ENCODE measurements at places on chromosomes 13 and 19.

- no peak for DNase-seq
Observed at GRCh38 chr13:45602183-45603170, 13.1 kb downstream of the ERICH6B start.

GRCh38 chr13:96780105-96780504, 214.2 kb downstream of the OXGR1 start:
- no peak for DNase-seq

DNA sequence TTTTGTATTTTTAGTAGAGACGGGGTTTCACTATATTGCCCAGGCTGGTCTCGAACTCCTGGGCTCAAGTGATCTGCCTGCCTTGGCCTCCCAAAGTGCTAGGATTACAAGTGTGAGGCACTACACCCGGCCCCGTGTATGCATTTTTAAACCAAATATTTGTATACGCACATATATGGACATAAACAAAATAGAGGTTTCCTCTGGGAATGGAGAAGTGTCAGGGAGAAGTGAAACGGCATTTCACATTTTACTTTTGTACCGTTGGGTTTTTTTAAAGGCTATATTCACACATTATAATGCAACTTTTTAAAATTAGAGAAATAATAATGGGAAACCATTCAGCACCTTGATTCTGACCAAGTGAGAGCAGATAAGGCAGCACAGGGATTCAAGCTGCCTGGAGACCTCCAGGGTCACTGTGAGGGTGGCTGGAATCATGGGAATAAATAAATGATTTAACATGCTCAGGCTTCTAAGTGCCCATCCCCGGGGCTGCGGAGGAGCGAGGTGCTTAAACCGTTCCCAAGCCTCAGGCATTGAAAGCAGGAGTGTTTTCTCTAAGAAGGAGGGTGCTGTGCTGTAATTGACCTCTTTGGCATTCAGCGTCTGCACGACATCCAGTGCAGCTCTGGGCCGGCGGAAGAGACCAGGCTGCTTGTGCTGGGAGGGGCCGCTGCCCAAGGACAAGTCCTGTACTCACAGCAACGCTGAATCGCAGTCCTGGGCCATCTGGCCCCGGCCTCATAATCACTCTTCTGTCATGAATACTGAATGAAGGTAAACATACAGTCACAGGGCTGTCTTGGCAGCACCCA, 24.7 kb downstream of the GPR42 start:
- DNase-seq, result no peak

GRCh38 chr13:85597790-85598500, 201.3 kb downstream of the SLITRK6 start:
- DNase-seq, result no peak

DNA sequence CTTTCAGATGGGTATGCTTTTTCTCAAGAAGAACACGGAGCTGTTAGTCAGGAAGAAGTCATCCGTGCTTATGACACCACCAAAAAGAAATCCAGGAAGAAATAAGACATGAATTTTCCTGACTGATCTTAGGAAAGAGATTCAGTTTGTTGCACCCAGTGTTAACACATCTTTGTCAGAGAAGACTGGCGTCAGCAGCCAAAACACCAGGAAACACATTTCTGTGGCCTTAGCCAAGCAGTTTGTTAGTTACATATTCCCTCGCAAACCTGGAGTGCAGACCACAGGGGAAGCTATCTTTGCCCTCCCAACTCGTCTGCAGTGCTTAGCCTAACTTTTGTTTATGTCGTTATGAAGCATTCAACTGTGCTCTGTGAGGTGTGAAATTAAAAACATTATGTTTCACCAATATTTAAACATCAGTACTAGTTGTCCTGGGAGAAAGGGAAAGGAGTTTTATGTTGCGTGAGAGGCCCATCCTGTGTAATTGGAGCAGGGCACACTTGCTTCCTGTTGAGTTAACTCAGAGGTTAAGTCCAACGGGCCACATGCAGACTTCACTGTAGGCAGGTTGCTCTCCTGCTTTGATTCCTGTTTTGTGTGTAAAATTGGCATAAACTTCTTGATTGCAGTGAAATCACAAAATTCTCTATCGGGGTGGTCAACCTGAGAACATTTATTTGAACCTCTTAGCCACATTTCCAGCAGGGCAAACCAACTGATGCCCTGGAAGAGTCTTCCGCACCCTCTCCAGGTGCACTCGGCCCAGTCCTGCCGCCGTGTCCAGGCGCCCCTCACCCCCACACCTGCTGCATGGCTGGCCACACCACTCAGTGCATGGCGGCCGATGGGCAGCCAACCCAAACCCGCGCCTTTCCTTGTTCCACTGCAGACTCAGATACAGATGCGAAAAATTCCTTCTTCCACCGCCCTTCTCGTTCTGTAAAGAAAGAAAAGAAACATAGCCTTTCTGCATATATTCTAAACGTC, 31.6 kb downstream of the SHISA2 start:
- no peak for DNase-seq

GRCh38 chr19:31706691-31707620, 357.7 kb upstream of the TSHZ3 start:
- DNase-seq, result no peak

DNA sequence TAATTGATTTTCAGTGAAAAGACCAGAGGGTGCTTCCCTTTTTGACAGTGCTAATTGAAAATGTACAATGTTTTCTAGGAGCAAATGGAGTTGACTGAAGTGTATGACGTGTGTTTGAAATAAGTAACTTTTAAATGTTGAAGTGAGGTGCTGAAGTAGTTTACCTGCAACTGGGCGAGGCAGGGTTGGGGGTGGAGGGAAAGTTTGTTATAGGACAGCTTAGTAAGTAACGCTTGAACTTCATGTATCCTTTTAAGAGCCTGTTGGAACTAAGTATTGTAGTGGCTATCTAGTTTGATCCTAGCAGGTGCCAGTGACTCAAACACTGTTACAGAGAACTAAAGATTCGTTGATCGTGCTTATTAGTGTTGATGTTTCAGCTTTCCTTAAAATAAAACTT, 5.9 kb downstream of the SLAIN1 start:
- no peak for DNase-seq

- DNase-seq, result no peak
Observed at GRCh38 chr13:110108348-110109139, 198.4 kb downstream of the COL4A1 start.

GRCh38 chr13:100789968-100790367, 115.4 kb upstream of the TMTC4 start:
- no peak for DNase-seq

DNA sequence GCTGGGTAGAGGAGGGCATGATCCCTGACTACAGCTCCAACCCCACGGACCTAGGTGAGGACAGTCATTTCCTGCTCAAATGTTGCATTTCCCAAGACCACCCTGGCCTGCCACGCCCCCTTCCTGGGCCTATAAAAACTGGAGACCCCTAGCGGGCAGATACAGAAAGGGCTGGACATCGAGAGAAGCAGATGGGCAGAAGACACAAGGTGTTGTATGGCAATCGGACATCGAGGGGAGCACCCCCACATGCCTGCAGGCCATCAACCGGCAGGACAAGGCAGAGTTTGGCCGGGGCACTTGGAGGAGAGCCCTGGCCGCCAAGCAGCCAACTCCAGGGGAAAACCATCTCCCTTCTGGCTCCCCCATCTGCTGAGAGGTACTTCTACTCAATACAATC, 746.4 kb downstream of the PCDH9 start:
- DNase-seq, result no peak

DNA sequence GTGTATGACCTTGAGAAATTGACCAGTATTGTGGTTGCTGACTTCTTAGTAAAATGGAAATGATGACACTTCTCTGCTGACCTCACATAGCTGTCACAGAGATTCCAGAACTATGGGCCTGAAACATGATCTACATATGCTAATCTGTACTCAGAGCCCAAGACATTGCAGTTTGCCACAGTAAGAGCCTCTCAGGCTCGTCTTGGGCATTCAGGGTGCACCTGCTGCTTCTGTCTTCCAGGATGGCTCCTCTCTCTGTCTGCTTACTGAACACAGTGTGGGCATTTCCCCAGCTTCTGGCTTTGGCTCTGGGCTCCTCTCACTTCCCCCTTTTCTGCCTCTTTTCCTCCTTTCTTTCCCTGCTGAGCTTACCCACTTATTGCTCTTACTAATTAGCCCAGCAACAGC, 22.3 kb upstream of the SLC46A3 start:
- no peak for DNase-seq

GRCh38 chr13:33937373-33938098, 119.6 kb downstream of the RFC3 start:
- DNase-seq, result no peak

DNA sequence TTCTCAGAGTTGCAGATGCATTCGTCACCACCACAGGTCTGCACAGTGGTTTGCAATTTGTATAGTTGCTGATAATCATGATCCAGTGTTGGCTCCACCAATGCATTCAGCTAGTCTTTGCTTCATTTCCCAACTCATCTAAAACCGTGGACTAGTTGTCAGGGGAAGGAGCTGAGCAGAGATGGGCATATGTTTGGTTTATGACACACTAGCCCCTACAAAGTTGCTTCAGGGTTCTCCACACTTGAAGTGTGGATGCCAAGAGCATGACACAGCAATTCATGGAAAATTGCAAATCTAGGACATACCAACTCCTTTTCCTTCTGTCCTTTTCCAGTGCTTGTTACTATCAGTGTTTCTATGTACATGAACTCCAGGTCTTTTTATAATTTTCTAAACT, 168.0 kb downstream of the TNFSF13B start:
- DNase-seq, result no peak

GRCh38 chr13:113856716-113857065, 7.2 kb downstream of the GAS6 start:
- DNase-seq, result no peak

- DNase-seq, result no peak
Observed at GRCh38 chr19:34576292-34576691, 94.7 kb downstream of the WTIP start.

DNA sequence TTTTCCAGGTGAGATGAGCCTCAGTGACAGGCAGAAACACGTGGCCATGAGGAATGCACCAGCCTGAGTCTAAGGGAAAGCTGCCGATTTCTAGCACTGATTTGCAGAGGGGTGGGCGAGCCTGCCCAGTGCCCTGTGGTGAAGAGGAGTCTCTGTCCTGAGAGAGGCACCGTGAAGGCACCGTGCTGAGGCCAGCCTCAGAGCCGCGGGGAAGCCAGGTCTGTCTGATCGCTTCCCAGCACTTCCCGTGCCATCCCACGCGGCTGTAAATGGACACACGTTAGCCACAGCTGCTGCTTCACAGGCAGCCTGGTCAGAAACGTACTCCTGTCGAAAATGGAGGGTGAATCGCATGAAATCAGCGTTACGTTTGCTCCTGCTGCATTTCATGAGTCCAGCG, 79.8 kb downstream of the ATP11A start:
- DNase-seq, result no peak

DNA sequence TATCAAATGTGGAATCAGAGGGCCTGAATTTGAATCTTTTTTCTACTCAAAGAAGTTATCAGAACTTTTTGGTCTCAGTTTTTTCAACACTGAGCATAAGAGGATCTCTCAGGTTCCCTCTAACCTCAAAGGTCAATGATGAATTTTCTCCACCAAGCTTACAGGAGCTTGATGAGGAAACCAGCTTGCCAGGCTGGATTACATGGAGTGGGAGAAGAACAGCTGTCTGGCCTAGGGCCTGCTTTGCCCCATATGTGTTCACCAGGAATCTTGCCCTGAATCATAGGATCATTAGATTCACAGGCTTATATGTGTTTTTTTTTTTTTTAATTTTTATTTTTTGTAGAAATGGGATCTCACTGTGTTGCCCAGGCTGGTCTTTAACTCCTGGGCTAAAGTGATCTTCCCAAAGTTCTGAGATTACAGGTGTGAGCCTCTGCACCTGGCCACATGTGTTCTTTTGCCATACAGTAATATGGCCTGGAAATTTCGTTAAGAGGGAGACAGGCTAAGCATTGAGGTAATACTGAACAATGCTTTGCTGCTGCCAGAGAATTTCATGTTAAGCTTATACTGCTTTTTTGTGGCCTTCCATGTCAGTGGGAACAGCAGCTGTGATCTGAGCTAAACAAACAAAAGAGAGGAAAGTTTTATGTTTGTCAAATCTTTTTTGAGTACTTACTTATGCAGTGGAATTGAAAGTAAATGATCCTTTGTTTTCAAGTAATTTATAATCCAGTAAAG, 110.6 kb downstream of the DNAJC3 start:
- DNase-seq, result no peak

GRCh38 chr19:4496304-4496703, 22.0 kb downstream of the PLIN4 start:
- DNase-seq, result no peak

DNA sequence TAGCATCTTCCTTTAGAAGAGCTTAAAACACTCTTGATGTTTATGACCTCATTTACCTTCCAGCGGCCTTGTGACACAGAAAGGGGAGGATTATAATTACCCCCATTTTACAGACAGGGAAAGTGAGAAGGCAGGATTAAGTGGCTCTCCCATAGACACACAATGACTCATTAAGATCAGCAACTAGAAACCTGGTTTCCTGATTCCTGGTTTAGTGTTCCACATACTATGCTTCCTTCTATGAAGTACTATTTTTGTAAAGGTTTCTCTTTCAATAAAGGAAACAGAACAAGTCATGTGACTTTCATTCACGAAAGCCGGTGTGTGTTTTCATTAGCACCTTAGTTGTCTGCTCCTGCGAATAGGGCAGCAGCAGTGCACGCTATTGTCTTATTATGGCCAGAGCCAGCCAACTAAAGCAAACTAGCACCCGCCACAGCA, 8.3 kb downstream of the IRS2 start:
- DNase-seq, result no peak

GRCh38 chr13:47420568-47420967, 523.7 kb upstream of the HTR2A start:
- DNase-seq, result no peak

GRCh38 chr13:43127103-43127798, 103.9 kb downstream of the DNAJC15 start:
- DNase-seq, result no peak

DNA sequence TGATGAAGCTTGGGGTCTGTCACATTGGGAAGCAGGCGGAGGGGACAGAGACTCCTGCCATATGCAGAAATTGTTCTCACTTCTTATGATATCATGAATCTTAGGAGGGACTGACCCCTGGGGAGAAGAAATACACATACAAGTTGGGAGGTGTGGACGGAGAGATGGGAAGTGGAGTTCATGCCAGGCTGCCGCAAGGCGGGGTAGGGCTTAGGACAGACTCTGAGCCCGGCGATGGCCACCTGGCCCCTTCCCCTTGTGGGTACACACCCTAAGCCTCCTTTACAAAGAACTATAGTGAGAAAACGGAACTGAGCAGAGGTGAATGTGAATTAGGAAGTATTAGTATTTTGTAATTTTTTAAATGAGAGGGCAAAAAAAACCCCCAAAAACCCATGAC, 177.0 kb upstream of the IRS2 start:
- no peak for DNase-seq

DNA sequence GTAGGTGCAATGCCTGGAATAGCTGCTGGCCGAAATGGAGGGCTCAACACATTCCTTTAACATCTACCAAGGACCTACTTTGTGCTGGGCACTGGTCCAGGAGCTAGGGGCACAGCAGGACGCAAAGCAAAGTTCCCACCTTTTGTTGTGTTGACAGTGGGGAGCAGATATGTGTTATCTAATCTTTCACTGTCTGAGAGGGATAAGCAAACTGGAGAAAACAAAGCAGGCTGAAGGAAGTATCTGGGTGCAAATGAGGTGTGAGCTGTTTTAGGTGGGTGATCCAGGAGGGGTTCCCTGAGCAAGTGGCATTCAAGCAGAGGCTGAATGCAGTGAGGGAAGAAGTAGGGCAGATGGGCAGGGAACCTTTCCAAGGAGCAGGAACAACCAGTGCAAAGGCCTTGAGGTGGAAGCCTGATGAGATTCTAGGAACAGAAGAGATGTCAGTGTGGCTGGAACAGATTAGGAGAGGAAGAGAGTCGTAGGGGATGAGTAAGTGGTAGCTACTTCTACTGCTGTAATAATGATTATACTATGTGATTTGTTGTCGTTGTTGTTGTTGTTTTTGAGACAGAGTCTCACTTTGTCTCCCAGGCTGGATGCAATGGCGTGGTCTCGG, 2.2 kb upstream of the PLAUR start:
- DNase-seq, result no peak

- no peak for DNase-seq
Observed at GRCh38 chr13:62357887-62358645, 942.4 kb upstream of the PCDH20 start.
